ENCODE measurements at places on chromosomes 3 and 15. TPM values are rescaled to one million over a fixed set of nuclear protein-coding genes. Genes with fewer than 3 reads are reported as not detected.

Gene DCBLD2
- 83.1 TPM for total RNA-seq

Gene TAGLN3
- total RNA-seq, result not detected

Gene TNFAIP8L3
- not detected for total RNA-seq

Gene TRANK1
- 12.1 TPM for total RNA-seq

Gene CIB2
- total RNA-seq, result 5.8 TPM

Gene MEGF11
- not detected for total RNA-seq

Gene LRRN1
- 0.65 TPM for total RNA-seq

Gene SLC35A5
- total RNA-seq, result 24.2 TPM

Gene NUSAP1
- 185 TPM for total RNA-seq

Gene CCR3
- 3.1 TPM for total RNA-seq

Gene GNAT1
- total RNA-seq, result 0.48 TPM

Gene LRRIQ4
- 1.3 TPM for total RNA-seq

Gene SCAMP2
- total RNA-seq, result 84.6 TPM

Gene GALNT15
- not detected for total RNA-seq

DNA sequence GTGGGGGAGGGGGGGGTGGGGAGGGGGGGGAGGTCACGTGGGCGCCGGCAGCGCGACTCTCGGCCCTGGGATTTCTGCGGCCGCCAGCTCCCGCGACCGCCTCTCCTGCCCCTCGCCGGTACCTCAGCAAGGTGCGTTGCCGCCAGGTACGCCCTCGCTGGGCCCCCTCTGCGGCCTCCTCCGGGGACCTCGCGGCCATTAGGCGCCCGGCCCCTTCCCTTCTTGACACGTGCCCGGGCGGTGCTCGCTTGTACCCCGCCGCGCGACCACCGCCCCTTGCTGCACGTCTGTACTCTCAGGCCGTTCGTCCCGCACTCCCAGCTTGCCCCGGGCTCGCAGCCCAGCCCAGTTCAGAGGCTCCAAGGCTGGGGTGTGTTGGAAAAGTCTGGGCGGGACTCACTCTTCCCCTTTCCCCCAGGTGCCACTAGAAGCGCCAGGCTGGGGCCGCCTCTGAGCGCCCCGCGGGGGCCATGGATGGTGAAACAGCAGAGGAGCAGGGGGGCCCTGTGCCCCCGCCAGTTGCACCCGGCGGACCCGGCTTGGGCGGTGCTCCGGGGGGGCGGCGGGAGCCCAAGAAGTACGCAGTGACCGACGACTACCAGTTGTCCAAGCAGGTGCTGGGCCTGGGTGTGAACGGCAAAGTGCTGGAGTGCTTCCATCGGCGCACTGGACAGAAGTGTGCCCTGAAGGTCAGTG, at the start of gene MAPKAPK3:
Gene MAPKAPK3, plus strand, starts transcription at position 56 of the 696 bp plus-strand sequence. Its CDS starts 415 bp downstream, at position 471.
- peaks cover 36% of the 10 kb centered on the region for H3K4me1 ChIP-seq
- peak within 1 kb of the TSS; percentile 78 for H3K27ac ChIP-seq

GRCh38 chr3:53422954-53423698, 71.3 kb upstream of the CACNA1D start:
- no peak for DNase-seq
- H3K27ac ChIP-seq, result no peak overlapping the region
- H3K4me1 ChIP-seq, result no peaks in the 10 kb centered on the region
- H3K4me3 ChIP-seq, result no peak overlapping the region

GRCh38 chr3:108183181-108183580, 39.0 kb downstream of the IFT57 start:
- H3K36me3 ChIP-seq, result no peaks in the 10 kb centered on the region
- H3K4me3 ChIP-seq, result no peak overlapping the region

GRCh38 chr15:33234020-33234461, 39.5 kb upstream of the FMN1 start:
- peaks cover 13% of the 10 kb centered on the region for H3K4me1 ChIP-seq
- H3K36me3 ChIP-seq, result no peaks in the 10 kb centered on the region
- peak; percentile 20 for DNase-seq

DNA sequence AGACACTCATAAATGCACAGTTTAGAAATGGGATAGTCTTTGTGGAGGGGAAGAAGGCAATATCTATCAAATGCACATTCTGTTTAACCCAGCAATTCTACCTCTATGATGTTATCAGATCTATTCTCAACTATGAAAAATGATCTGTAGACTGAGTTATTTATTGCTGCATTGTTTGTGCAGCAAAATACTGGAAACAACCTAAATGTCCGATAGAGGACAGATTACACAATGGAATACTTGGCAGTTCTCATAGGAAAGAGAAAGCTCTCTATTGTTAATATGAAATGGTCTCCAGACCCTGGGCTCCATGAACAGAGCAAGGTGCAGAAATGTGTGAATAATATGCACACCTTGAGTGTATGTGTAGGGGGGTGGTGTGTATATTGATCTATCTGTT, 49.0 kb upstream of the SELENOK start:
- no peaks in the 10 kb centered on the region for H3K4me1 ChIP-seq
- no peaks in the 10 kb centered on the region for H3K36me3 ChIP-seq
- H3K27ac ChIP-seq, result no peak overlapping the region
- DNase-seq, result no peak
- no peak overlapping the region for H3K4me3 ChIP-seq

GRCh38 chr15:67701669-67702068, 123.6 kb upstream of the SKOR1 start:
- H3K27ac ChIP-seq, result no peak overlapping the region
- H3K36me3 ChIP-seq, result no peaks in the 10 kb centered on the region
- H3K4me3 ChIP-seq, result no peak overlapping the region
- no peak for DNase-seq
- no peaks in the 10 kb centered on the region for H3K27me3 ChIP-seq

GRCh38 chr15:78263351-78263781, 996 bp upstream of the DNAJA4 start:
- no peak overlapping the region for H3K4me3 ChIP-seq
- H3K4me1 ChIP-seq, result peaks cover 18% of the 10 kb centered on the region
- DNase-seq, result no peak
- no peak overlapping the region for H3K27ac ChIP-seq

DNA sequence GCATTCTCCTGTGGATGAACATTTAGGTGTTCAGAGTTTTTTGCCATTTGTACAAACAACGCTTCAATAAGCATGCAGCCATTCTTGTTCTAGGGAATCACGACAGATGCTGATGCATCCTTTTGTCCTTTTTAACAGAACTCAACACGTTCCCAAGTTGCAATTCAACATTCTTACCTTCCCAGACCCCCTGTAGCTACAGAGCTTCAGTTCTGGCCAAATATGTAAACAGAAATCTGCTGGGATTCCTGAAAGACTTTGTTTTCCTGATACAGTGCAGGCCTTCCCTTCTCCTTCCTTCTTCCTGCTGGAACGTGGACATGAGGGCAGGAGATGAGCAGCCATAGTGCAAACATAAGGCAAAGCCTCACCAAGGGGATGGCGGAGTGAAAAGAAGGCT, 59.1 kb upstream of the SPATA12 start:
- H3K27ac ChIP-seq, result no peak overlapping the region
- no peaks in the 10 kb centered on the region for H3K36me3 ChIP-seq
- peaks cover 10% of the 10 kb centered on the region for H3K4me1 ChIP-seq
- no peak overlapping the region for H3K4me3 ChIP-seq
- DNase-seq, result no peak
- H3K27me3 ChIP-seq, result no peaks in the 10 kb centered on the region

DNA sequence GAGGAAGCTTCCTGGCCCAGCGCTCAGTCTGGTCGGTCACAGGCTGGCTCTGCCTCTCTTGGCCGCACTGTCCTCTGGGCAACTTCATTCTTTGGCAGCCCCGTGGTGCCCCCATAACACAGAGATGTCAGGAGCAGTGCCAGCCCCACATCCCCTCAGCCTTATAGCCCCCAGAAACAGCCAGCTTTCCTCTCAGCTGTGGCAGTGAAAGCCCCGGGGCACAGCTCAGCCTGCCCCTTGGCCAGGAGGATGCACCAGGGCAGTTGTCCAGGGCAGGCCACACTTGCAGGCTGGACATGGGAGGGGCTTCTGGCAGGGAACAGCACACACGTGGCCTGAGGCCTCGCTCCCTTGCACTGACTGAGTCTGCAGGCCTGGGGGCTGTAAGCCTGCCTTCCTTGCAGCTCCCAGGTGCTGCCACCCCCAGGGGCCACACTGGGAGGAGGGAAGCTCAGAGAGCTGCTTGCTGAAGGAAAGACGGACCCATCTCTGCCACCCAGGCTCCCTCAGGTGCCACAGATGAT, 10.3 kb upstream of the RHO start:
- DNase-seq, result no peak
- H3K4me1 ChIP-seq, result no peaks in the 10 kb centered on the region
- H3K27me3 ChIP-seq, result no peaks in the 10 kb centered on the region
- H3K27ac ChIP-seq, result no peak overlapping the region

- no peaks in the 10 kb centered on the region for H3K27me3 ChIP-seq
- no peak overlapping the region for H3K4me3 ChIP-seq
- no peak for DNase-seq
These were observed 7.7 kb downstream of the SLCO3A1 start for GRCh38 chr15:91861223-91861622.

GRCh38 chr15:37130356-37130755, 30.0 kb upstream of the MEIS2 start:
- H3K36me3 ChIP-seq, result no peaks in the 10 kb centered on the region
- no peaks in the 10 kb centered on the region for H3K27me3 ChIP-seq
- H3K4me3 ChIP-seq, result no peak overlapping the region
- no peak for DNase-seq
- H3K4me1 ChIP-seq, result no peaks in the 10 kb centered on the region
- no peak overlapping the region for H3K27ac ChIP-seq
